ENCODE measurements at places on chromosomes 3 and 15.

GRCh38 chr3:24725514-24726255 is 231.0 kb upstream of the THRB start:
- DNase-seq = no peak

GRCh38 chr15:56877255-56877970 is 41.0 kb upstream of the TCF12 start:
- DNase-seq = no peak

DNA sequence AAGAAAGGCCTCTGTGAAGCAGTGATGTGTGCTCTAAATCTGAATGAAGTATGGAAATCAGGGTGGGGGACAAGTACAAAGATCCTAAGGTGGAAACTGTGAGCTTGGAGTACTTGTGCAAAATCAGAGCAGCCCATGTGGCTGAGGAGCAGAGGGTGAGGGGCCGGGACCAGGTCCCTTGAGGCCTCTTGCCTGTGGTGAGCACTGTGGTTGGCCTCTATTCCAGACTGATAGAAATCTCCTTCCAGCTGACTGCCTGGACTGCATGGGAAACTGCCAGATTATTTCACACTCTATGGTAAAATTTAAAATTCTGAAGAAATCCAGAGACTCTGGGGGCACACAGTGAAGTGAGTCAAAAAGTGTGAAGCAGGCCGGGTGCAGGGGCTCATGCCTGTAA is 81.4 kb downstream of the TM4SF4 start:
- DNase-seq = no peak

DNA sequence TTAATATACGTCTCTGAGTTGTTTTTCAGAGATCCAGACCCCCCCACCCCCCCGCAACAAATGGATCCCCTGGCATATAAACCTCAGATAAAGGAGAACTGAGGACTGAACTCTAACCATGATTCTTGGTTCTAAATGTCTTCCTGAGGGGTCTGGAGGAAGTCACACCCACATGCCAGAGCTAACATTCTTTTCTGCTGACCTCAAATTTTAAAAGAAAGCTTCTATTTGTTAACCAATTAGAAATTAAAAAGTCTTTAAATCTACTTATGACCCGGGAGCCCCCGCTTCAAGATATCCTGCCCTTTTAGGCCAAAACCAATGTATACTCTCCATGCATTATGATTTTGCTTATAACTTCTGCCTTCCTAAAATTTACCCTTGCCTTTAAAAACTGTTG is 188.3 kb downstream of the ECT2 start:
- no peak for DNase-seq

GRCh38 chr3:159668990-159669476 is 319.6 kb upstream of the IL12A start:
- no peak for DNase-seq

- DNase-seq = no peak
Measured at GRCh38 chr15:100856867-100857266, 22.8 kb upstream of the ALDH1A3 start.

- DNase-seq = no peak
Measured at GRCh38 chr3:183845608-183846288, 20.4 kb upstream of the MAP6D1 start.

GRCh38 chr15:23422099-23422945 is 24.7 kb downstream of the GOLGA6L2 start:
- no peak for DNase-seq
